ENCODE measurements at places on chromosomes 2 and 18.

DNA sequence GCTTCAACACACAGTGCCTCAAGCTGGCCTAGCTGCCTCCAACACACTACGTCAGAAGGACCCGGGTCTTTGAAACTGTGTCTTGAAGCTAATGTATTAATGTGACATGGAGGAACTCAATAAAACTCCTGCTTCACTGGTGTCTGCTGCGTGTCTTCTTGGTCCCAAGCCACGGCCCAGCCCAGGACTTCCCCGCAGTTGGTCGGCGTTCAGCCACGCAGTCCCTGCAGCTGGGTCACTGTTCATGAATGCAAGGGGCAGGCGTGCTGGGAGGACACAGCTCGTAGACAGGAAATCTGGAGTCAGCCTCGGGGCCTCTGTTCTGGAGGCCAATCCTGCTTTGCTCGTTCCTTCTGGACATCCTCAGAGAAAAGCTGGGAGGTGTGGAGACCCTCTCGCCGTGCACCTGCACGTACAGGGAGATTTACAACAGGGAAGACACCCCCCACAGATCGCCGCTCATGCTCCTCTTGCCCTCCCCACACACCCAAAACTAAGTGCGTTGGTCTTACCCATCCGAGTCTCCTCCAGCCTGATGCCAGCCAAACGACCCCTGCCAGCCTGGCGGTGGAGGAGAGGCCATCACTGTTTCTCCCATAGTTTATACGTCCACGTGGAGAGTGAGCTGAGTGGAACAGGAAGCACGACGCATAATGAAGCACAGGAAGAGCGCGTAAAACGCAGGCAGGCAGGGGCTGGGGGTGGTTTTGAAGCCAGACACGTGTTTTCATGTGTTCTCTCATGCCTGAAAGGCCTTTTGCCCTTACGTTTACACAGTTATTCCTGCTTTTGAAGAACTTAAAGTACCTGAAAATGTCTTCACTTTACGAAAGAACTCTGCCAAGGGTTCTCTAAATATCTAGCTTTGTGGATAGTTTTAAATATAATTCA, 39.7 kb downstream of the ADI1 start:
- no peak for DNase-seq

DNA sequence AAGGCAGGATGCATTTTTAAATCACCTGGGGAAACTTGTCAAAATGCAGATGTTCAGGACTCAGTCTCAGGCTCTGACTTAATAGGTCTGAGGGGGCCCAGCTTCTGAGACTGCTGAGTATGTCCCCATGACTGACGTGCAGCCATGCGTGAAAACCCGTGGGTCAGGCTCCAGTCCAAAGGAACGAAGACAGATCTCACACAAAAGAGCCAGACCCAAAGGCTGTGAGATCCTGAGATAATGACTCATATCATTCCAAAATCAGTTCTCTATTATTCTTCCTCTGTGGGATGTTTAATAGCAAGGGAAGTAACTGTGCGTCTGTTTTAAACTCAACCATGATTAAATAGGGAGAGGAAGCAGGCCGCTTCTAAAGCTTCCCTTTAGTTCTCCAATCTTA, 107.4 kb upstream of the ACAA2 start:
- DNase-seq: no peak

DNA sequence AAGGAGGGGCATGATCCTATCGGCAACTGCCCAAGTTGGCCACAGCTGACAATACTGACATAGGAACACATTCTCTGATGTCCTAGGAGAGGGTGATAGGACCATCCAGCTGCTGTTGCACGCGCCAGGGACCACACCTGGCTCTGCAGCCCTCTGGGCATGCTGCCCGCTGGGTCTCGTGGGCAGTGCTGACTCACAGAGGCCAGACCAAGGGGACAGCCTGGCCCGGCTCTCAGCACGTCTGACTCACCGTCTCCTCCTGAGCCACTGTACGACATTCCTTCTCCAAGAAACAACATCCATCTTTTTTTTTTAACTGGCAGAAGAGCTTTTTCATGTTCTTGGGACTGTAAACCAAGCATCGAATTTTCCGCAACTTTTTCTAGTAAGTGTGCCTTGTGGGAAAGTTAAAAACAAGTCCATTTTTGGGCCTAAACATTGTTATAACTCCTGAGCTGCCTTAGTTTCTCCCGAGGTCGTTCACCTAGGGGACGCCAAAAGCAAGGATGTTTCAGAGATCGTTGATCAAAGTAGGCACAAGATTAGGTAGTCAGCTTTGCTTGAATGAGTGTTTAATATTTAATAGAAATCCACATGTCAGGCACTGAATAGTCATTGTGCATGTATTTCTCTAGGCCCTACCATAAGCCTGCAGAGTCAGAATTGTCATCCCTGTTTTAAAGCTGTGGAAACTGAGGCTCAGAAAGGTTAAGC, 100.3 kb downstream of the TTC32 start:
- DNase-seq: no peak

GRCh38 chr2:620471-621302, 56.5 kb downstream of the TMEM18 start:
- DNase-seq: no peak

DNA sequence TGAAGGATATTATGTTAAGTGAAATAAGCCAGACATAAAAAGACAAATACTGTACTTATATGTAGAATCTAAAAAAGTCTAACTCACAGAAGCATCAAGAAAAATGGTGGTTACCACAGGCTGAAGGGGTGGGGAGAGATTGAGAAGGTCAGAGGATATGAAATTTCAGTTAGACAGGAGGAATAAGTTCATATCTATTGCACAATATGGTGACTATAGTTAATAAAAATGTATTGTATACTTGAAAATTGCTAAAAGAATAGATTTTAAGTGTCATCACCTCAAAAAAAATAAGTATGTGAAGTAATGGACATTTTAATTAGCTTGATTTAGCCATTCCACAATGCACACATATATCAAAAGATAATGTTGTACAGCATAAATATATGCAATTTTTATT, 19.8 kb downstream of the ACMSD start:
- no peak for DNase-seq

- no peak for DNase-seq
These were observed 794 bp downstream of the NOTO start for GRCh38 chr2:73203055-73203681.

DNA sequence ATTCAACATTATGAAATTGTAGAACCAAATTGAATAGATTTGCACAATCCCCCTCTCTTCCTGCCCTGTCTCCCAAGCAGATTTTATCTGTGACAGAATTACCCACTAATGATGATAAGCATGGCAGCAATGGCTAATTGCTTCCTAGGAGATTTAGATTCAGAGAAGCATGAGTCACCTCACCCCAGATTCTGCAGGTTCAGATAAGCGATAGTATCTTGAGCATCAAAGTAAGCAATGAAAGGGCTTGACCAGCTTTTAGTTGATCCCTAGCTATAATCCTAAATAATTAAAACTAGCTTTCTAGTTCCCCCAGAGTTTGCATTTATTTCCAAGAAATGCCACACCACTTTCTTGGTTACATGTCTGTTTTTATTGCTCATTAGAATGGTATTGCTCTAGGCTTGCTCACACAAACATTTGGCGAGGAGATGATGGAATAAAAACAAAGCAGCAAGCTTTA, 204.3 kb downstream of the GULP1 start:
- no peak for DNase-seq

GRCh38 chr18:33839452-33840211, 261.6 kb downstream of the ASXL3 start:
- peak; percentile 54 for DNase-seq

DNA sequence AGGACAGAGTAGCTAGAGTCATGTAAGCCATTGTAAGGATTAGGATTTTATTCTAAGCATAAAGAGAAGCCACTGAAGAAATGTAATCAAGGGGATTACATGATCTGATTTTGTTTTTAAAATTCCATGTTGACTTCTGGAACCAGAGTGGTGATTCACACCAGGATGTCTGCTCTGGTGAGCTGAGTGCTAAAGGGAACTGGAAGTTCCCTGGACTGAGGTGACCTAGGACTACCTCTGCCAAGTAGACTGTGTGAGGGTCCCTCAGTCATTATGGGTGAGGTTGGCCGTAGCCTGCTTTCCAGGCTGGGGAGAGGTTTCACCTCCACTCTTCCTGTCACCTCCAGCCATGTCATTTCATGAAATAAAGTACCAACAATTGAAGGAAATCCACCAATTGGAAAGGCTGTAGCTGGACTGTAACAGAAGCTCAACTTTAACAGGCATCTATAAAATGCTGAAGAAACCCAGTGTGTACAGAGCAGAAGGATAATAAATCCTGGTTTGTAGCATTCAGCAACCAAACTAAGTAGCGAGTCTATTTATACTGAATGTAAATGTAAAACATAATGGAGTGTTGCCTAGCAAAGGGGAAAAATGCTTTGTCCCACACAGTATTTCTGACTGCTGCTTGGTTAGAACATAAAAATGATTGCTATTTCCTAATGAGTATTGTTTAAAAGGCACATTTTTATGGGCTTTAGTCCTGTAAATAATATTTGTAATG, 507.4 kb upstream of the PKDCC start:
- no peak for DNase-seq

DNA sequence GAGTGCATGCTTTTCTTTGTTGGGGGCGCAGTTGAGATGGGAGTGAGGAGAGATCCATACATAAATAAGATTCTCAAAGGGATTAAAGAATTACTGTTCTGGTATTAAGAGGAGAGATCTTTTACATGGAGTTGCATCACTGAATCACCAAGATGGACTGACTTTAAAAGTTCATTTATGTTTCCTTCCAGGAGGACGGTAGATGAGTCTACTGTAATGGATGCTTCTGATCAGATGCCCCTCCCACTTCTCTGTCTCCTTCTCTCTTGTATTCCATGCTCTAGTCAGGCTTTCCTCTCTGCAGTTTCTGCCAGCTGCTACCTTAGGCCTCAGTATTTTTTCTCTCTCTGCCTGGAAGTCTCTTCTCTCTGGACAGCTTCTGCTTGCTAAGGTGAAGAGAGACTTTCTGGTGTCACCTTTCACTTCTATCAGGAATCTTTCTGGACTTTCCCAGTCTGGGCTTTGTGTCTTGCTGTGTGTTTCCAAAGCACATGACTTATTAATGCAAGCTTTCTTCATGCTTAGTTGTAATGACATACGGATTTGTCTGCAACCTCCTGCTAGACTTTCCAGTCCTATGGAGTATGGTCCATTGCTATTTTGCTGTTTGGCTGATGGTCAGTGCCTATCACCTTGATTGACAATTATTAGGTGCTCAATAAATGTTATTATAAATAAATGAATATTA, 23.6 kb downstream of the FAM171B start:
- no peak for DNase-seq

DNA sequence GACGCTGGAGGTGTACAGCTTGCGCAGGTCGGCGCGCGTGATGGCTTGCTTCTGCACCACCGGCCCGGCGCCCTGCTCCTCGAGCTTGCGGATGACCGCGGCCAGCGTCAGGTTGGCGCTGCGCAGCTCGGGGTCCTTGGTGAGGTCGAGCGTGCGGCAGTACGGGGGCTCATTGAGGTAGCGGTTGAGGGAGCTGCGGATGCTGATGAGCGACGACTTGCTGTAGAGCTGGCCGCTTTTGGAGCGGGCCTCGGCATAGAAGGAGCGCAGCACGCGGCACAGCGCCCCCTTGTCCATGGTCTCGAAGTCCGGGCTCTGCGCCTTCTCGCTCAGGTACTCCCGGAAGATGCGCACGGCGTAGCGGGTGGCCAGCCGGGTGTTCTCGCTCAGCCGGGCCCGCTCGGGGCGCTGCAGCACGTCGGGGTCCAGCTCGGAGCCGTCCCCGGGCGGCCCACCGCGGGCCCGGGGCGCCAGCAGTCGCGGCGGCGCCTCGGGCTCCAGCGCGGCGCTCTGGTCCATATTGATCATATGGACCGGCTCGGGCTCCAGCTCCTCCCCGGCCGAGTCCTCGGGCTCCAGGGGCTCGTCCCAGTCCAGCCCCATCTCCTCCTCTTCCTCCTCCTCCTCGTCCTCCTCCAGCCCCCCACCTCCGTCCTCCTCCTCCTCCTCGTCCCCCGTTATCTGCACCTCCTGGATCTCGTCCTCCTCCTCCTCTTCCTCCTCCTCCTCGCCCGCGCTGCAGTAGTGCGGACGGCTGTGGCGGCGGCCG, 523 bp downstream of the KCTD1 start:
- DNase-seq: no peak

DNA sequence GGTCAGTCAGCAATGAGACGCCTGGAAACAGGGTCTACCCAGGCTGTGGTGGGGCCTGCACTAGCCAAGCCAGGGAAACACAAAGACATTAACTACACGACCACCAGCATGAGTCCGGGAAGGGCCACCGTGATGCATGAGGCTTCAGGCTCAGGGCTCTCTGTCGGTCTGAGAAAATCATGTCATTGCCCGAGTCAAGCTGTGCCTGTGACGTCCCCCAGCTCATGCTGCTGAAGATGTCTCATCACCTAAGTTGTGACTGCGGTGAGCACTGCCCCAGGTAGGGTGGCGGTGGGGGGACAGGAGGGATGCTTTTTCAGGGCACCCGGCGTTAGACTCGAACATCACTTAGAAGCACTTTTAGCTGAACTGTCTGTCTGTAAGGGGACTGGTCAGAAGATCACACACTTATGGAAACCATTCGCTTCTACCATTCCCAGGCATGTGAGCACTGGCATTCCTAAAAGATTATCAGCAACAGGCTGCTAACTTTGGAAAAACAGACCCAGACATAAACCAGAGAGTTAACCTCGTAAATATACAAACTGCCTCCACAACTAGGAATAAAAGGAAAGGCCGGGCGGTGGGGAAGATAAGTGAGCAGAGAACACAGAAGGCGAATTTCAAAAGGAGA, 234.5 kb downstream of the HDAC4 start:
- no peak for DNase-seq

DNA sequence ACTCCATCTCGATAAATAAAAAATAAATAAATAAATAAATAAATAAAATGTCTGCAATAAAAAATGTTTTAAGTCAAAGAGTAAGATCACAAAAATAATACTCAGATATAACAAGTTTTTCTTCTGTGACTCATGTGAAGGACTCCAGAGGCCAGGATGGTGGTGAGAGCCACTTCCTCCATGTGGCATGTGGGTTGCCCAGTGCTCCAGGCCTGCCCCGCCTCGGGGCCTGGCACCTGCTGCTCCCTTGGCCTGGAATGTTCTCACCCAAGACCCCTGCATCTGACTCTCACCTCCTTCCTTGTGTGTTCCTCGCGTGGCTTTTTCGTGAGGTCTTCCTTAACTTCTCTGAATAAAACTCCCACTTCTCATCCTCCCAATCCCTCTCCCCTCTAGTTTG, 77.4 kb upstream of the LDLRAD4 start:
- no peak for DNase-seq

GRCh38 chr2:11762799-11763461, 16.5 kb downstream of the LPIN1 start:
- DNase-seq: no peak

- DNase-seq: no peak
These were observed 90.6 kb downstream of the TWIST2 start for GRCh38 chr2:238938401-238939055.

GRCh38 chr2:24164416-24164973, 10.4 kb upstream of the FAM228A start:
- DNase-seq: no peak

DNA sequence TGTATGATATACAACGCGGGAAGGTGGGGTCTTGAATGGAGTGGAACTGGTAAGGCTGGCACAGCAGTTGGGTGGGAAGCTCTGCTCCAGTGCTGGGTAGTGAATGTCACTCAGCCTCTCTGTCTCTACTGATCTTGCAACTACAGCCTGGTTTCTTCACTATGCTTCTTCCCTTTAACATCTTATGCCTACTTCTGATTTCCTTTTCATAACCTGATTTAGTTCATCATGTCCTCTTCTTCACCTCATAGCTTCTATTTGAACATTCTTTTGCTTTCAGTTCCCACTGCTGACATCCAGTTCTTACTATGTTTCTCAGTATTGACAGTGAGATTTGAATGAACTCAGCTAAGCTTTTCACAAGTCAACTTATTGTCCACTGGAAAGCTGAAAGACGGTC, 286.2 kb downstream of the ARL6IP6 start:
- no peak for DNase-seq

Measured in NCI-H2081 treated with DMSO at 0.1 percent for 48 hours (cell line).